ENCODE measurements at places on chromosomes 12 and 14.

GRCh38 chr14:89746654-89747053 is 207.9 kb downstream of the EFCAB11 start:
- H3K4me3 ChIP-seq, result no peak overlapping the region
- H3K4me1 ChIP-seq, result peaks cover 15% of the 10 kb centered on the region
- no peaks in the 10 kb centered on the region for H3K27me3 ChIP-seq
- no peak for DNase-seq
- peaks cover 13% of the 10 kb centered on the region for H3K36me3 ChIP-seq
- H3K27ac ChIP-seq, result no peak overlapping the region

DNA sequence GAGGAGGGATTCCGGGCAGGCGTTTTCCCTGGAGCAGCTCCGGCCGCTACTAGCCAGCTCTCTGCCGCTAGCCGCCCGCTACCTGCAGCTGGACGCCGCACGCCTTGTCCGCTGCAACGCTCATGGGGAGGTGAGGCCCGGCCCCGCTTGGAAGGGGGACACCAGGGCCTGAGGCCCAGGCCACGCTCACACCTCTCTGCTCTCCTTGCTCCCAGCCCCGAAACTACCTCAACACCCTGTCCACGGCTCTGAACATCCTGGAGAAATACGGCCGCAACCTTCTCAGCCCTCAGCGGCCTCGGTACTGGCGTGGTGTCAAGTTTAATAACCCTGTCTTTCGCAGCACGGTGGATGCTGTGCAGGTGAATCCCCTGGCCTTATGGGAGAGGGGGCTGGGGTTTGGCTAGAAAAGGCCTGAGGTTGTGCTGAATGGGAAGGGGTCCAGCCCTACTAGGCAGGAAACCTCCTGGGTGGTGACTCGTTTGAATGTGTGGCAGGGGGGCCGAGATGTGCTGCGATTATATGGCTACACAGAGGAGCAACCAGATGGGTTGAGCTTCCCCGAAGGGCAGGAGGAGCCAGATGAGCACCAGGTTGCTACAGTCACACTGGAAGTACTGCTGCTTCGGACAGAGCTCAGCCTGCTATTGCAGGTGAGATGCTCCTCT is 597 bp downstream of the RNF31 start:
- H3K4me1 ChIP-seq, result peaks cover 61% of the 10 kb centered on the region
- H3K4me3 ChIP-seq, result peak overlapping the region; percentile 93
- peaks cover 66% of the 10 kb centered on the region for H3K36me3 ChIP-seq
- no peaks in the 10 kb centered on the region for H3K27me3 ChIP-seq

DNA sequence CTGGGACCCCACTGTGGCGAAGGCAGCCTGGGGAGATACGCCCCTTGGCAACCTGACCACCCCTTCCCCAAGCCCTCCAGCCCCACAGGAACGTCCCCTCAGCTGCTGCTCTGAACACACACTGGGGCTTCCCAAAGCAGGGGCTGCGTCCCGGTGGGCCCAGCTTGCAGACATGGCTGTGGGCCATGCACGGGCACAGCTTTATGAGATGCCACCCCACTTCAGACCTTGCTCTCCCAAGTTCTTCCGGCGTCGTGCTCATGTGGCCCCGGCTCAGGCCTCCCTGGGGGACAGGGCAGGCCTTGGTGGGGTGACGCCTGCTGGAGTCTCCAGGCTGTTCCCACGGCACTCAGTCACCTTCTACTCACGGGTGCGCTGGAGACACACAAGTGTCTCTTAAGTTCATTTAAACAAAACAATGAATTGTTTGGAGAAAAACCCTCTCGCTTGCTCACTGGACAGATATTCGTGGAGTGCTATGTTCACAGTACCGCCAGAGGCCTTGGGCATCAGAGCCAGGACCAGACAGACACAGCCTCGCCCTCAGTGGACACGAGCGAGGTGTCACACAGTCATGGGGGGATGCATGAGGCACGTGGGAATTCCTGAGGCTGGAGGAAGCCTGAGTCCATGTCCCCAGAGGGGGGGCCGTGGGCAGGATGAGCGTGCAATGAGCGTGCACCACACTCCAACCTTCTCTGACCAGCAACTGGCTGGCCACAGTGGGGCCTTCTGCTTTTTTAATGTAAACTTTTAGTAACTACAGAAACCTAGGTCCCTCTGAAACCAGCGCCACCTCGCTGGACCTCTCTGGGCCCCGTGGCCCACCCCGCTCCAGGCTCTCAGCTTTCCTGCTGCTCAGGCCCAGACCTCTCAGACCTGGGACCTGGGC is 4.3 kb downstream of the GALNT9 start:
- no peak overlapping the region for H3K27ac ChIP-seq
- H3K4me1 ChIP-seq, result peaks cover 13% of the 10 kb centered on the region
- H3K27me3 ChIP-seq, result peaks cover 58% of the 10 kb centered on the region
- no peaks in the 10 kb centered on the region for H3K36me3 ChIP-seq
- no peak for DNase-seq

GRCh38 chr14:93510056-93510455 is 79.3 kb downstream of the UNC79 start:
- no peak for DNase-seq
- no peak overlapping the region for H3K4me3 ChIP-seq
- peaks cover 11% of the 10 kb centered on the region for H3K27me3 ChIP-seq
- H3K36me3 ChIP-seq, result no peaks in the 10 kb centered on the region
- H3K4me1 ChIP-seq, result no peaks in the 10 kb centered on the region

- H3K27me3 ChIP-seq, result peaks cover 6% of the 10 kb centered on the region
- no peaks in the 10 kb centered on the region for H3K4me1 ChIP-seq
- H3K27ac ChIP-seq, result no peak overlapping the region
- H3K4me3 ChIP-seq, result no peak overlapping the region
These were observed 42.4 kb upstream of the STXBP6 start for GRCh38 chr14:25092258-25092740.

GRCh38 chr12:21546716-21547115 is 20.6 kb downstream of the SPX start:
- DNase-seq, result no peak
- no peaks in the 10 kb centered on the region for H3K36me3 ChIP-seq
- H3K4me3 ChIP-seq, result no peak overlapping the region
- no peak overlapping the region for H3K27ac ChIP-seq
- H3K4me1 ChIP-seq, result no peaks in the 10 kb centered on the region
- H3K27me3 ChIP-seq, result no peaks in the 10 kb centered on the region

GRCh38 chr12:89098441-89099112 is 253.7 kb downstream of the DUSP6 start:
- no peaks in the 10 kb centered on the region for H3K36me3 ChIP-seq
- H3K27ac ChIP-seq, result no peak overlapping the region
- H3K4me3 ChIP-seq, result no peak overlapping the region
- no peak for DNase-seq
- H3K4me1 ChIP-seq, result no peaks in the 10 kb centered on the region
- H3K27me3 ChIP-seq, result no peaks in the 10 kb centered on the region

GRCh38 chr12:124296295-124296915 is 1.5 kb downstream of the RFLNA start:
- no peak for DNase-seq
- H3K27ac ChIP-seq, result no peak overlapping the region
- peaks cover 67% of the 10 kb centered on the region for H3K27me3 ChIP-seq
- no peaks in the 10 kb centered on the region for H3K4me1 ChIP-seq
- H3K36me3 ChIP-seq, result no peaks in the 10 kb centered on the region

DNA sequence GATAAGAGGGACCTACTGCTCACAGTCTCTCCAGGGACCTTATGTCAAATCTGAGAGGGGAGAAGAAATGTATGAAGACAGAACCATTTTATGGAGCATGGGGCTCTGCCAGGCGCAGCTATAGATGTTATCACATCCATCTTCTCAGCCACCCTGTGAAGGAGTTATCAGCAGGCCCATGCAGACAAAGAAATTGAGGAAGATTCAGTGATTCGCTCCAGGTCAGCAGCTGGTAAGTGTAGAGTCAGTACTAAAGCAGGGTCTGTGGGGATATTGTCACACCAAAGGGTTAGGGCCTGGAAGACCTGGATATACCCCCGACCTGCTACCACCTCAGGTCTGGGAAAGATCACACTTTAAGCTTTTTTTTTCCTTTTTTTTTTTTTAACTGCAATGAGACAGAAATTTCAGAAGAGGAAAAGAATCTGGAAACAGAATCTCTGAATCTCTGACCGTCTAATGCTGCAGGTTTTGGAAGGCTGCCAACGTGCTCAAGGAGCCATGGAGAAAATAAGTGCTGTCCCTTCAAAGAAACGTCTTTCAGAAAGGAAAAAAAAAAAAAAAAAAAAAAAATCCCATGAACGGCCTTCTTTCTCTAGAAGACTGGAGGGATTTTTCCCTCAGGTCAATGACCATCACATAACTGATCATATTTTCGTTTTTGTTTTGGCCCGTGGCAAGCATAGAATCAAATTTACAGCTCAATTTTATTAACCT is 73.3 kb upstream of the PLEKHG7 start:
- H3K36me3 ChIP-seq, result no peaks in the 10 kb centered on the region
- DNase-seq, result no peak
- H3K27ac ChIP-seq, result no peak overlapping the region
- H3K27me3 ChIP-seq, result peaks cover 3% of the 10 kb centered on the region
- H3K4me1 ChIP-seq, result no peaks in the 10 kb centered on the region

DNA sequence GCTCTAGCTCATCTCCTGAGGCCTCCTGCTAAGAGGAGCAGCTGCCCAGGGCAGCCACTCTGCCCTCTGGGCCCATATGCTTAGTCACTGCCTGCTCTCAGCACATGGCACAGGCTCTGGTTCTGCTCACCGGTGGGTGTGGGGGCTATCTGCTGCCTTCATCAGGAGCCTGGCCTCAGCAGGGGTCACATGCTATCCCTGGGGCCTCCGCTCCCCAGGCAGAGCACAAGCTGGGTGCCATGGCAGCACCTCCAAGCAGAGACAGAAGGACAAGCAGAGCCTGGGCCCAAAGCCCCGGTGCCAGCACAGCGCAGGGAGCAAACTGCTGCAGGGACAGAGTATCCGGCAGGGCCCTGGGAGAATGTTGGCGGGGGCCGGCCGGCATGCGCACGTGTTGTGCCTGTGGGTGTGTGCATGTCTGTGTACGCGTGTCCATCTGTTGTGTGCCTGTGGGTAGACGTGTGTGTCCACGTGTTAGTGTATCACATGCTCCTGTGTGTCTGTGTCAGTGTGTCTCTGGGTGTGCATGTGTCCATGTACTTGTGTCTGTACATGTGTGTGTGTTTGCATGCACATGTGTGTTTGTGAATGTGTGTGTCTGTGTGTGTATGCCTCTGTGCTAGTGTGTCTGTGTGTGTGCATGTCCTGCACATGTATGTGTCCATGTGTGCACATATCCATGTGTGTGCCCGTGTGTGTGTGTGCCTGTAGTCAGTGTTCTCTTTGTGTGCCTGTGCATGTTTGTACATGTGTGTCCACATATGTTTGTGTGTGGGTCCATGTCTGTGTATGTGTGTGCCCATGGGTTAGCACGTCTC is 326.9 kb downstream of the TMEM121 start:
- peaks cover 18% of the 10 kb centered on the region for H3K27me3 ChIP-seq
- H3K27ac ChIP-seq, result peak overlapping the region; percentile 53
- peaks cover 37% of the 10 kb centered on the region for H3K36me3 ChIP-seq
- no peak overlapping the region for H3K4me3 ChIP-seq
- H3K4me1 ChIP-seq, result peaks cover 41% of the 10 kb centered on the region

DNA sequence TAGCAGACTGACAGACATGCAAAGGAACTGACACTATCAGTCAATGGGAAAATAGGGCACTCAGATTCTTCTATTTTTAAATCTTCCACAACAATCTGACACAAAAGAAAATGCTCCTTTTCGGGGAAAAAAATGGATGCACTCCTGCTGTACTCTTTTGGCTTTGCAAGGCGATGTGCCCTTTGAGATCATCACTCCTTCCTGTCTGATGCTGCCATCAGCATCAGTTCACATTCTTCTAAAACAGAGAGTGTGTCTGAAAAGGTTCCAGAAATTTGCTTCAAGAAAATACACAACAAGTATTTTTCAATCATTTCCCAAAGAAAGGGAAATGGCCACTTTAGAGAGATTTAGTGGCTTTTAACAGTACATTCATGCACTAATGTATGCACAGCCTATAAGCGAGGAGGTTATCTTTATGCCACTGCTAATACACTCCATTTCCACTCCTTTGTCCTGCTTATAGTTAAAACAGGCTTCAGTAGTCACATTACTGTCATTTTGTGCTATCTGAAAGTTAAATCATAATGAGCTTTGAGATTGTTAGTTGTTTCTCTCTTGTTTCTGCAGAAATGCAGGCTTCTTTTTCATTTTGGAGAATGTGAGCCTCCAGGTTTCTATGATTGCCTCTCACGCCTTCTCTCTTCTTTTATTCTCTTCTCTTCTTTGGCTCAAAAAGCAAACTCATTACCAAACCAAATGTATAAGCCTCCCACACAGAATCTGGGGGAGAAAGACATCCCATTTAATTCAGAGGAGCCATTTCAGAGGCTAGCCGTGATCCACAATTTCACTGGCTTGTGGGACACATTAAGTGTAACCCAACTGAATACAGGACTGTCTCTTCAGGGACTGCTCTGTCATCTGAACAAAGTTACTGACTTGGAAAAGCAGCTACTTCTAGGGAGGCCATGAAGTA is 110.9 kb upstream of the CCDC196 start:
- no peak overlapping the region for H3K27ac ChIP-seq
- H3K4me3 ChIP-seq, result no peak overlapping the region
- H3K27me3 ChIP-seq, result no peaks in the 10 kb centered on the region
- no peaks in the 10 kb centered on the region for H3K36me3 ChIP-seq
- DNase-seq, result no peak

- no peak overlapping the region for H3K4me3 ChIP-seq
- no peak overlapping the region for H3K27ac ChIP-seq
- peaks cover 8% of the 10 kb centered on the region for H3K27me3 ChIP-seq
- H3K4me1 ChIP-seq, result peaks cover 2% of the 10 kb centered on the region
- no peaks in the 10 kb centered on the region for H3K36me3 ChIP-seq
- no peak for DNase-seq
These were observed 153.6 kb downstream of the ATP23 start for GRCh38 chr12:58095002-58095401.

GRCh38 chr12:98814254-98814653 is 169.2 kb downstream of the APAF1 start:
- no peaks in the 10 kb centered on the region for H3K4me1 ChIP-seq
- H3K27ac ChIP-seq, result no peak overlapping the region
- DNase-seq, result no peak
- no peak overlapping the region for H3K4me3 ChIP-seq
- H3K36me3 ChIP-seq, result no peaks in the 10 kb centered on the region

DNA sequence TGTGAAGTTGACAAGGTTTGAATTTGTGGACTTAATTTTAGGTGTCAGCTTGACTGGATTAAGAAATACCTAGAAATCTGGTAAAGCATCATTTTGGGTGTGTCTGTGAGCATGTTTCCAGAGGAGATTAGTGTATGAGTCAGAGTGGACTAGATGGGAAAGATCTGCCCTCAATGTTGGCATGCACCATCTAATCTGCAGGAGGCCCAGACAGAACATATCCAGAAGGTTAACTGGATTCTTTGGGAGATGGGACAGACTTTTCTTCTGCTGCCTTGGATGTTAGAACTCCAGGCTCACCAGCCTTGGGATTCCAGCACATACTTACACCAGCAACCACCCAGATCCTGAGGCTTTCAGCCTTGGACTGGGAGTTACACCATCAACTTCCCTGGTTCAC is 14.1 kb downstream of the SGPP1 start:
- no peak for DNase-seq
- H3K4me3 ChIP-seq, result no peak overlapping the region
- peaks cover 30% of the 10 kb centered on the region for H3K4me1 ChIP-seq
- H3K36me3 ChIP-seq, result peaks cover 41% of the 10 kb centered on the region
- H3K27ac ChIP-seq, result no peak overlapping the region

GRCh38 chr14:69619012-69619411 is 7.6 kb downstream of the SUSD6 start:
- H3K27ac ChIP-seq, result peak overlapping the region; percentile 62
- H3K4me3 ChIP-seq, result no peak overlapping the region
- no peak for DNase-seq
- H3K36me3 ChIP-seq, result peaks cover 32% of the 10 kb centered on the region
- no peaks in the 10 kb centered on the region for H3K27me3 ChIP-seq

All from activated naive CD4-positive, alpha-beta T cell treated with anti-CD3 and anti-CD28 coated beads, Interleukin-2, amount 10 ng/mL, durations not matched to agents 7 days and 5 days (primary cell).